NCI-H345 (cell line): ENCODE measurements at places on chromosomes 3 and 15.

DNA sequence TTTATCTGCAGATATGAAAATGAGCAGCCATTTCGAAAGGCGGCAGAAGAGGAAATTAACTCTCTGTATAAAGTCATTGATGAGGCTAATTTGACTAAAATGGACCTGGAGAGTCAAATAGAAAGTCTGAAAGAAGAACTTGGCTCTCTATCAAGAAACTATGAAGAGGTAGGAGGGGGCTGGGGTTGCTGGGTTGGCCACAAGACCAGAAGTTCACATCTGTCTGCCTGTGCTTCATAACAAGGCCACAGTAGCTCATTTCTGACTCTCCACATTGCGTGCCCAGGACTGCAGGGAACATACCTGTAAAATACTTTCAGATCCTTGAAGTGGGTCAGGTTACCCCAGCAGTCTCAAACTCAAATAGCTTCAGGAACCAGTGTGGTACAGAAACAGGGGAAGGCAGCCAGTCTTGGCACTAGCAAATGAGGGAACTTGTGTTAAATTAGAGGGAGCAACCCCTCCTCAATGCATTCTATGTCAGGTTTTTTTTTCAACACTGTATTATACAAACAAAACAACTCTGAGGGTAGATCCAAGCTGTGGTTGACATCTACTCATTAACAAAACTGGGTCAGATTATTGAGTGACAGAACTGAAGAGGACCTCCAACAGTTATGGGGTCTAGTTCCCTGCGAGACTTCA, 48.7 kb downstream of the BFSP2 start:
- DNase-seq: no peak

- DNase-seq: peak; percentile 24
Measured at GRCh38 chr3:13419505-13420044, 547 bp downstream of the NUP210 start.

- DNase-seq: no peak
Measured at GRCh38 chr3:69941439-69942176, 57.9 kb upstream of the SAMMSON start.

GRCh38 chr15:74176262-74177214, 3.0 kb downstream of the ISLR start:
- no peak for DNase-seq

- DNase-seq: no peak
Measured at GRCh38 chr15:59887211-59887610, 116.9 kb upstream of the FOXB1 start.

- DNase-seq: no peak
Measured at GRCh38 chr3:129033633-129034321, 26.8 kb upstream of the GP9 start.

DNA sequence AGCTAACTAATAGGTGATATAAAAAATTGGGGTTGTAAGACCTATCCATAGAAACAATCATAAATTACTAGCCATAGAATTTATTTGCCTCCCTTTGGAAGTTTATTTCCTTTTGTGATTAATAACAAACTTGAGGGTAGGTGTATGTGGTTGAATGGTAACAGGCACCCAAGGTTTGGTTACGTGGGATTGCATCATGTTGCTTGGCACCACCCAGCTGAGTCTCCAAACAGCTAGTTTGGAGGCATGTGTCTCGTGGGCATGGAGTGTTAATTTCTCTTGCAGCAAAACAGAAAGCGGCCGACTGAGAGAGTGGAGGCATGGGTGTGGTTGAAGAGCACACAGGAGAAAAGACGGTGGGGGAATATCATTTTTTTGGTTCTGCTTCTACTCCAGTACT, 441.4 kb downstream of the CNTN4 start:
- no peak for DNase-seq

DNA sequence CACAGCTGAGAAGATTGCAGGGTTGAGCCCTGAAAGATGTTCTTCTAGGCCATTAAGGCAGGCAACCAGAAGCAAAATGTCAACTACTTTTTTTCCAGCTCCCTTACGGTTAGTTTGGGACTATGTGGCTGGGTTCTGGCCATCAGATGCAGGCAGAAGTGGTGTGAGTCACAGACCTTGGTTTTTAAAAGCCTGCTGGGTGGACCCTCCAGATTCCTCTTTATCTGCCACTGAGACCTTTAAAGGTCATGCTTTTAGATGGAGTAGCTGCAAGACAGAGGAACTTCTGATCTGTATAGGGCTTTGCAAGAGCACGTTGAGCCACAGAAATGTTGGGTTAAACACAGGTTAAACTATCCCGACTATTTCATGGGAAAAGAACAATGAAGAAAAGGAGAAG, 102.9 kb downstream of the CHST2 start:
- no peak for DNase-seq

- no peak for DNase-seq
Measured at GRCh38 chr3:31831591-31831990, 149.5 kb downstream of the OSBPL10 start.

DNA sequence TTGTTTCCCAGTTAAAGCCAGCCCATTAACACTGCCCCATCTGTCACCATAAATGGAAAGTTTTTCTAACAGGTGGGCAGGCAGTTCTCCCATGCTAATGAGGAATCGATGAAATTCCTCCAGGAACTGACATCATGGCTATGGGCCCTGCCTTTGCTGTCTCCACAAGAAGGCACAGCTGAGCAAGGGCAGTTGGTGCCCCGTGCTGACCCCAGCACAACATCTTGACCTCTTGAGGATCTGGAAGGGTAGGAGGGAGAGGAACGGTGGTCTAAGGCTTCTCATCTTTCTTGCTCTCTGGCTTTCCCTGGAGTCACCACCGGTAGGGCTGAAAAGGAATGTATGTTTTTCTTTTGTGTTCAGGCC, 46.7 kb downstream of the CHCHD6 start:
- no peak for DNase-seq

DNA sequence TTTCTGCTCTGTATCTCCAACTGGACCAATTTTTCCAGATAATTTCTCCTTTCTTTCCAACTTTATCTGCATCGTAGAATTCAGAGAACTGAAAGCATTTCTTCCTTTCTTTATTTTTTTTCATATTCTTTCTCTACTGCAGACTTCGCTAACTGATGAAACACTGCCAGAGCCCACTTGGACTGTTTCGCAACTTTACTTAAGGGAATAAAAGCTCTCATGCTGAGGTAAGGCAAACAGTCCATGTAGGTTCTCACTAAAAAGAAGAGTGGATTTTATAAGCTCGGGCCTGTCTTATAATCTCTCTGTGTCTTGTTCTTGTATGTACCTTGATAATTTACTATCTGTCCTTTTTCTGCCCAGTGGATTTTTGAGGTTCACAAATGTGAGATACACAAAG, 163.5 kb downstream of the CNTN4 start:
- no peak for DNase-seq

GRCh38 chr3:10557250-10557649, 51.9 kb upstream of the ATP2B2 start:
- DNase-seq: no peak

- peak; percentile 34 for DNase-seq
Measured at GRCh38 chr3:125129512-125129997, 73.8 kb upstream of the HEG1 start.

GRCh38 chr3:16481546-16481897, 32.0 kb downstream of the RFTN1 start:
- no peak for DNase-seq

GRCh38 chr3:81913886-81914663, 152.6 kb upstream of the GBE1 start:
- no peak for DNase-seq

GRCh38 chr3:15327941-15328340, 4.4 kb downstream of the SH3BP5 start:
- DNase-seq: peak; percentile 67

DNA sequence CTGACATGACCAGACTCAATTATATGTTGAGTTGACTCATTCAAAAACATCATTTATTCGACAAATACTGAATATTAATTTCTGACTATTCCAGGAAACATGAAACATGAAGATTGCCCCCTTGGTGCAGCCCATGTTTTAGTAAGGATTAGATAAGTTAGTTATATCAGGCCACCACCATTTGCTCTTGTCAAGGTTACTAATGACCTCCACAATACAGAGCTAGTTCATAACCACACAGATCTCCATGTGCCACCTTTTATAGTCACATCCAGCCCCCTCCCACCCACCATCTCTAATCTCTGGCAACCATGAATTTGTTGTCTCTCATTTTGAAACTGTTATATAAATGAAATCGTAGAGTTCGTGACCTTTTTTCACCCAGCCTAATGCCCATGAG, 15.7 kb downstream of the KLHL18 start:
- no peak for DNase-seq

- DNase-seq: no peak
Measured at GRCh38 chr15:75229191-75230015, 27.7 kb downstream of the C15orf39 start.

DNA sequence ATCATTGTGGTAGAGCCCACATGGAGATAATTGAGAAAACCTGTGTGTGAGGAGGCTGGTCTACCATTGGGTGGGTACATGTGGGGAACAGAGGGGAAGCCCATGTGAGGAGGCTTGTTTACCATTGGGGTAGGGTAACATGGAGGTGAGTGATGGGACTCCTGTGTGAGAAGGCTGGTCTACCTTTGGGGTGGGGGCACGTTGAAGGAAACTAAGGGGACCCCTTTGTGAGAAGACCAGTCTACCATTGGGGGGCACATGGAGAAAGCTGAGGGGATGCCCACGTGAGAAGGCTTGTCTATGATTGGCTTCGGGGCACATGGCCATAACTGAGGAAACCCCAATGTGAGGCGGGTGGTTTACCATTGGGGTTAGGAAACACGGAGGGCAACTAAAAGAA, 158.5 kb downstream of the FBLN2 start:
- DNase-seq: no peak

GRCh38 chr3:197501879-197502620, 53.7 kb downstream of the BDH1 start:
- DNase-seq: no peak

GRCh38 chr15:43977072-43977884, 150.5 kb downstream of the WDR76 start:
- DNase-seq: no peak

GRCh38 chr15:65264863-65265430, 21.7 kb downstream of the PARP16 start:
- no peak for DNase-seq

DNA sequence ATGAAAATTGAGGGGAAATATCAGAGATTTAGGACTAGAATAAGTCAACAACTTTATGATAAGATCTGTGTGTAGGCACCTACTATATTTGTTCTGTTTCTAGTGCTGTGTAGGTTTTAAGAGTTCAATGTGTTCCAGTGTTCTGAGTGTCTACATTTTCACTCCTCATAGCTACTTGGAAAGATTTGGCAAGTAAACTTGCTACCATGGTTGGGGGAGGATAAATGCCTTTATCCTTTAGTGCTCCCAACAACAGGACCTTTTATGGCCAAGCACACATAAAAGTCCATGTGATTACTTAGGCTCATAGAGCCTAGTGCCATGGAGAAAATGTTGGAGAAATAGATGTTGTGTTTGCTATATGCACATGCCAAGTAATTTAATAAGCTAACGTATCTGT, 64.0 kb downstream of the LYSMD4 start:
- no peak for DNase-seq

DNA sequence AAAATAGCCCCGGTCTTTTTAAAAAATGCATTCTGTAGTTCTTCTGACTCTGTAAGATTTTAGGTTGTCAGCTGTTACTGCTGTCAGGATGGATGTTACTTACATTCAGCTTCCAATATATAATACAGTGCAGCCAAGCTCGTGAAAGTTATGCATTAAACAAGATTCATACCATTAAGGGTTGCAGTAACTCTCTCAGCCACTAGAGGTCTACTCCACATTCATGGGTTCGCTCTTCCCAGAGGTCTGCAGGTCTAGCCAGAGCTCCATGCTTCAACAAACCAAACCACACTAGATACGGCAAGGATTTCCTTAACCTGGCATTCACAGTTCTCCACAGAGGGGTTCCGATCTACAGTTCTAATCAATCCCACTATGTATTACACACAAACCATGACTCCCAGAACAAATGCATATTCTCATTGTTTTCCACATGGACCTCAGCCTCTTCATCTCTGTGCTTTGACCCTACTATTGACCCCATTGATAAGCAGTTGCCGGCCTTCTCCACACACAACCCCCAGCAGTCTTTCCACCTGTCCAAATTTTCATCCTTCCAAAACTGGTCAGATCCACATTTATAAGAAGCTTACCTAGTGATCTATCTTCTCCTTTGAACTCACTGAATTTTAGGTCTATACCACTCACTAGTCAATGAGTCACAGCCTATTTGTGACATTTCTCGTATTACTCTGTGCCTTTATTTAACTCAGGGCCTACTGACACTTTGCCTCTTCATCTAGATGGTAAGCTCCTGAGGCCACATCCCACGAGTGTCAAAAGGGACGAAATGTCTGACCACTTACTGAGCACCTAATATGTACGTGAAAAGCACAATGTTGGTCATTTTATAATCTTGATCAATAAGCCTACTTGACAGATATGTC, 33.7 kb downstream of the RORA start:
- no peak for DNase-seq

DNA sequence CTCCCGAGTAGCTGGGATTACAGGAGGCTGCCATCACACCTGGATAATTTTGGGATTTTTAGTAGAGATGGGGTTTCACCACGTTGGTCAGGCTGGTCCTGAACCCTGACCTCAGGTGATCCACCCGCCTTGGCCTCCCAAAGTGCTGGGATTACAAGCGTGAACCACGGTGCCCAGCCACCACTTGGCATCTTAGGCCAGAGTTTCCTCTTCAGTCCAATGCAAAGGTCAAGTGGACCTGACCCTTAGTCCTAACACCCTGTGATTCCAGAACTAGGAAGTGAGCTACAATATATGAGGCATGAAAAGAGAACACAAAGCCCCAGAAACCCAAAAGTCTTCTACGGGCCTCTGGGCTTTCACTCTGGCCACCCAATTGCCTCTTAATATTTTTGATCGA, 5.3 kb downstream of the MYLK start:
- no peak for DNase-seq

GRCh38 chr3:17765819-17766472, 23.5 kb upstream of the TBC1D5 start:
- DNase-seq: no peak

- DNase-seq: no peak
Measured at GRCh38 chr3:31579828-31580227, 47.1 kb downstream of the STT3B start.

- DNase-seq: no peak
Measured at GRCh38 chr3:196633555-196634151, 5.8 kb upstream of the NRROS start.

DNA sequence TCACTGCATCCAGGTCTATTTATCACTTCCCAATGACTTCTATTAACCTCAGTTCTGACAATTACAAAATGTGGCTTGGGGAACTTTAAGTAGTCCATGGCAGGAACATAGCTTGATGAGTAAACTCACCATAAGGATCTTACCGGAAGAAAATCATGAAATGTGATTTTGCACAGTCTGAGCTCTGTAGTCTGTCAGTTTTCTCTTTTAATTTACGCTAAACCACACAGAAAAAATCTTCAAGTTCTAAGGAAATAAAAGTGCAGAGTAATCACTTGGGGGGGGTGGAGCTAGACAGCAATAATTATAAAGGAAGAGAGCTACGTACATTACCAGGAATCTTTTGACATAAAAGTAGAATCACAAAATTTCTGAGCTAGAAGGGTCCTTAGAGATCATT, 9.2 kb downstream of the TBC1D5 start:
- no peak for DNase-seq

- DNase-seq: no peak
Measured at GRCh38 chr3:194465920-194466570, 20.8 kb downstream of the ATP13A3 start.

- no peak for DNase-seq
Measured at GRCh38 chr3:187799942-187800641, 54.8 kb upstream of the BCL6 start.
